MCF 10A (cell line): ENCODE measurements at places on chromosomes 11 and 22. TPM values are rescaled to one million over a fixed set of nuclear protein-coding genes. Genes with fewer than 3 reads are reported as not detected.

KCNA4 gene
- total RNA-seq = not detected in 2 replicates

- no peaks in the 10 kb centered on the region for H3K36me3 ChIP-seq
- H3K4me1 ChIP-seq = peaks cover 5% of the 10 kb centered on the region
- no peaks in the 10 kb centered on the region for H3K27me3 ChIP-seq
- H3K27ac ChIP-seq = peak within 1 kb of the TSS; percentile 64
- peak; percentile 90 for DNase-seq
Observed at GRCh38 chr11:122655527-122656072, at the start of gene UBASH3B. Gene UBASH3B, plus strand, starts transcription at chr11:122655722. Its CDS starts 328 bp downstream, at chr11:122656050.

CLTCL1 gene
- 12.2 and 21.7 TPM in 2 replicates for total RNA-seq

GGTLC2 gene
- not detected in 2 replicates for total RNA-seq

CDPF1 gene
- 6.3 and 9.0 TPM in 2 replicates for total RNA-seq

SMIM35 gene
- total RNA-seq = not detected in 2 replicates

DNA sequence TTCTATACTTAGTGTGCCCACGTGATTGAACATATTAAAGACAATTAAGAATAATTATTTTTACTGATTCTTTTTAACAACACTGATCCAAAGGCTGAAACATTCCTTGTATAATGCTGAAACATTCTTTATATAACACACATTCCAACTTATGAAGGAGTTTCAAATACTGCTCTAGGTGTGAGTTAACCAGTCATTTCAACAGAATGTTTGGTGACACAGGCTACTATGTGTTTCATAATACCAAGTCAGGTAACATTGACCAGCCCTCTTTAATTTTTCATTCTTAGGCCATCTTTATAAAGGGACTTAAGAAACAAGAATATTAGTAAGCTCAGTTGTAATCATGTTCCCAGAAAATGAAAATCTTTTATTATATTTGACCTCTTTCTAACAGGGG is 136.6 kb downstream of the ELP4 start:
- H3K27me3 ChIP-seq = no peaks in the 10 kb centered on the region
- peaks cover 11% of the 10 kb centered on the region for H3K4me1 ChIP-seq

OR56A1 gene
- not detected in 2 replicates for total RNA-seq

ANO1 gene
- not detected in 2 replicates for total RNA-seq

GRCh38 chr11:71913756-71914526 is 14.5 kb downstream of the XNDC1N start:
- no peaks in the 10 kb centered on the region for H3K27me3 ChIP-seq
- H3K4me3 ChIP-seq = no peak overlapping the region
- peaks cover 47% of the 10 kb centered on the region for H3K36me3 ChIP-seq

- DNase-seq = no peak
- no peaks in the 10 kb centered on the region for H3K36me3 ChIP-seq
- H3K27me3 ChIP-seq = peaks cover 17% of the 10 kb centered on the region
- H3K4me1 ChIP-seq = no peaks in the 10 kb centered on the region
- H3K27ac ChIP-seq = no peak overlapping the region
Observed at GRCh38 chr11:69828971-69829344, 9.7 kb upstream of the FGF3 start.

GRCh38 chr22:41833369-41834004 is 582 bp downstream of the SREBF2 start:
- peak overlapping the region; percentile 98 for H3K27ac ChIP-seq
- H3K27me3 ChIP-seq = no peaks in the 10 kb centered on the region
- DNase-seq = peak; percentile 38

GRCh38 chr22:22612516-22612915 is 31.9 kb upstream of the GGTLC2 start:
- H3K4me3 ChIP-seq = no peak overlapping the region
- DNase-seq = no peak
- peaks cover 13% of the 10 kb centered on the region for H3K27me3 ChIP-seq
- H3K27ac ChIP-seq = no peak overlapping the region
- H3K36me3 ChIP-seq = no peaks in the 10 kb centered on the region

- peaks cover 4% of the 10 kb centered on the region for H3K4me1 ChIP-seq
- H3K36me3 ChIP-seq = no peaks in the 10 kb centered on the region
- no peak overlapping the region for H3K27ac ChIP-seq
- H3K27me3 ChIP-seq = peaks cover 11% of the 10 kb centered on the region
- no peak overlapping the region for H3K4me3 ChIP-seq
- no peak for DNase-seq
Observed at GRCh38 chr11:67524480-67524808, 1.2 kb upstream of the CABP2 start.

ZNF280B gene
- total RNA-seq = not detected in 2 replicates

TMEM223 gene
- 9.6 and 9.9 TPM in 2 replicates for total RNA-seq

DNA sequence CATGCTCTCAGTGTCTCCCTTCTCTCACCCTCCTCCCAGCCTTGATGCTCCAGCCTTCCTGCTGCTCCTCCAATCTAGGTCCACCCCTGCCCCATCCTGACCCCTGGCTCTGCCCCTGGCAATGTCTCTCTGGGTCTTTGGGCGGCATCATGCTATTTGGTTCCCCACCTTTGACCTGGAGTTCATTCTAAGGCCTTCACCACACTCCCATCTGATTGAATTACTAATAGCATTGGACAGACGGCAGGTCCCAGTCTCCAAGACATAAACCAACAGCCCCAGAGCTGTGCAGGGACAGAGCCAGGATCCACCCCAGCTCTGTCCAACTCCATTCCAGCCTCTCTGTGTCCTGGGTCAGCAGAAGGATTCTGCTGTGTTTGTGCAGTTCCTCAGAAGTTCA is 7.2 kb downstream of the APOL4 start:
- no peak overlapping the region for H3K27ac ChIP-seq
- no peak for DNase-seq
- peaks cover 52% of the 10 kb centered on the region for H3K27me3 ChIP-seq
- no peak overlapping the region for H3K4me3 ChIP-seq

GRCh38 chr11:134441281-134441680 is 29.2 kb upstream of the B3GAT1 start:
- no peak for DNase-seq
- H3K4me1 ChIP-seq = no peaks in the 10 kb centered on the region
- no peaks in the 10 kb centered on the region for H3K27me3 ChIP-seq
- no peak overlapping the region for H3K27ac ChIP-seq
- no peaks in the 10 kb centered on the region for H3K36me3 ChIP-seq

DNA sequence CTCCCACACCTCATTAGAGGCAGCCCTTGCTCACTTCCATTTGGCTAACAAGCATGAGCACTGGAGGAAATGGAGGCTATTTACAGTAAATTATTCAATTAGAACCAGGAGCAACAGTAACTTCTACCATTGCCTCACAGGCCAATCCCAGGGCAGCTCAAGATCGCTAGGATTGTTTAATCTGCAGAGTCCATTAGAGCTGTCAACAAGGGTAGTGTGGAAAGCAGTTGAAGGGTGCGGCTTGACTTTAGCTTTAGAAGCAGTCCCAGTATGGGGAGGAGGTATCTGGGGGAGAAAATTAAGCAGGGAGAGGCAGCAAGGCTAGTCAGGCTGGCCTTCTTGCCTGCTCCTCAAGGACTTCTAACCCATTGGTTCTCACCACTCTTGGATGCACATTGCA is 38.3 kb upstream of the CYP2R1 start:
- peaks cover 9% of the 10 kb centered on the region for H3K27me3 ChIP-seq
- H3K36me3 ChIP-seq = no peaks in the 10 kb centered on the region
- DNase-seq = no peak
- H3K4me3 ChIP-seq = no peak overlapping the region
- H3K4me1 ChIP-seq = peaks cover 15% of the 10 kb centered on the region

GRCh38 chr22:17159504-17159951 is 451 bp upstream of the HDHD5 start:
- peak overlapping the region; percentile 75 for H3K27ac ChIP-seq
- peaks cover 6% of the 10 kb centered on the region for H3K36me3 ChIP-seq
- H3K27me3 ChIP-seq = no peaks in the 10 kb centered on the region
- H3K4me3 ChIP-seq = peak overlapping the region; percentile 86
- DNase-seq = peak; percentile 62
